ENCODE measurements at places on chromosomes 3 and 15. TPM values are rescaled to one million over a fixed set of nuclear protein-coding genes. Genes with fewer than 3 reads are reported as not detected.
A peak's percentile ranks its signal among the peaks of the same experiment; 100 is the strongest.

Gene CCPG1
- total RNA-seq = 105 TPM

- H3K36me3 ChIP-seq = no peaks in the 10 kb centered on the region
- H3K4me1 ChIP-seq = no peaks in the 10 kb centered on the region
- no peak for DNase-seq
- no peak overlapping the region for H3K27ac ChIP-seq
- H3K27me3 ChIP-seq = no peaks in the 10 kb centered on the region
Measured at GRCh38 chr3:166283840-166284239, 446.6 kb upstream of the BCHE start.

DNA sequence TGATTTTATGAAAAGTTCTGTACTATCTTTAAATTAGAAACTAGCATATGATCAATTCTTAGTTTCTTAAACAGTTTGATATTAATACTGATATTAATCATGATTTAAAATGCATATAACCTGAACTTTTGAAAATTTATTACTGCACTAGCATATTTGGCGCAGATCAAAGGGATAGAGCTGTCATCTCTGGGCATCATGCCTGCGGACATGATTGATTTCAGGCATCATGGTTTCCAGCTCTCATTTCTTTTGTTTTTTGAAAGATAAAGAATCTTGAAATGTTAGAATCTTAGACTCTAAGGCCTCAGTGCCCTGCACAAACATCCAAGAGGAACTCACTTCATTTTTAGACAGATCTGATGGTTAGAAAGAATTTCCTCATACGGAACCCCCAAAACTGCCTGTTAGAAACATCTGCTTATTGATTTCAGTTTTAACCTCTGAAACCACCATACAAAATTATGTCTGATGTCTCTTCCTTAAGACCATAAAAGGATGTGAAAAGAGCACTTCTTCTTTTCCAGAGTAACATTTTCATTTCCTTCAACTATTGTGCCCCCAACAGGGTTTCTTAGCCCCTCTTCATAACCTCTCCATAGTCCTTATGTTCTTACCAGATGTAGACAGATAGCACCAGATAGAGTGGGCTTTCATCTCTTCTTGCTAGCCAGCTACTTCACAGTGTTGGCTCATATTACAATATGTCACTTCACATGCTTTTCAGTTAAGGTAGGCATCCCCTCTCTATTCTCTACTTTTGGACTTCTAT is 110.8 kb downstream of the BBX start:
- H3K4me1 ChIP-seq = peaks cover 5% of the 10 kb centered on the region
- no peak overlapping the region for H3K4me3 ChIP-seq
- no peaks in the 10 kb centered on the region for H3K36me3 ChIP-seq
- H3K27ac ChIP-seq = no peak overlapping the region

DNA sequence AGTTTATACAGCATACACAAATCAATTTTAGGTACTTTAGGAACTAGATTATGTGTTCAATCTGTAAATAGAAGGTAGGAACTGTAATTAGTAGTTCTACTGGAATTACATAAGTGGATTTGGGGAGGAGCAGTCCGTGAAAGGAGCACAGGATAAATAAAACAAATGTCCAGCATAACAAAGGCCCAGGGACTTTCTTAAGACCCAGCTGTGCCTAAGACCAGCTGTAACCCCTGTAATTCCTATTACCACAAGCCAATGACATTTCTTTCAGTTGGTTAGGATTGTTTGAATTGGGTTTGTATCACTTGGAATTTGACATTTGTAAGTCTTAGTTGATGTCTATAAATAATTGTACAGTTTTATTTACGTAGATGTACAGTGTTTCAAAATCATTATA is 4.8 kb upstream of the ZBTB20 start:
- DNase-seq = no peak
- H3K4me1 ChIP-seq = peaks cover 4% of the 10 kb centered on the region
- H3K27ac ChIP-seq = no peak overlapping the region
- H3K27me3 ChIP-seq = no peaks in the 10 kb centered on the region
- H3K36me3 ChIP-seq = no peaks in the 10 kb centered on the region

- no peak overlapping the region for H3K27ac ChIP-seq
- no peak for DNase-seq
- H3K36me3 ChIP-seq = no peaks in the 10 kb centered on the region
- H3K27me3 ChIP-seq = no peaks in the 10 kb centered on the region
- no peaks in the 10 kb centered on the region for H3K4me1 ChIP-seq
Measured at GRCh38 chr3:131620977-131621376, 118.2 kb upstream of the MRPL3 start.

- no peak overlapping the region for H3K27ac ChIP-seq
- no peaks in the 10 kb centered on the region for H3K36me3 ChIP-seq
- no peak for DNase-seq
- H3K27me3 ChIP-seq = no peaks in the 10 kb centered on the region
- no peaks in the 10 kb centered on the region for H3K4me1 ChIP-seq
Measured at GRCh38 chr3:59191651-59192050, 141.8 kb upstream of the CFAP20DC start.

DNA sequence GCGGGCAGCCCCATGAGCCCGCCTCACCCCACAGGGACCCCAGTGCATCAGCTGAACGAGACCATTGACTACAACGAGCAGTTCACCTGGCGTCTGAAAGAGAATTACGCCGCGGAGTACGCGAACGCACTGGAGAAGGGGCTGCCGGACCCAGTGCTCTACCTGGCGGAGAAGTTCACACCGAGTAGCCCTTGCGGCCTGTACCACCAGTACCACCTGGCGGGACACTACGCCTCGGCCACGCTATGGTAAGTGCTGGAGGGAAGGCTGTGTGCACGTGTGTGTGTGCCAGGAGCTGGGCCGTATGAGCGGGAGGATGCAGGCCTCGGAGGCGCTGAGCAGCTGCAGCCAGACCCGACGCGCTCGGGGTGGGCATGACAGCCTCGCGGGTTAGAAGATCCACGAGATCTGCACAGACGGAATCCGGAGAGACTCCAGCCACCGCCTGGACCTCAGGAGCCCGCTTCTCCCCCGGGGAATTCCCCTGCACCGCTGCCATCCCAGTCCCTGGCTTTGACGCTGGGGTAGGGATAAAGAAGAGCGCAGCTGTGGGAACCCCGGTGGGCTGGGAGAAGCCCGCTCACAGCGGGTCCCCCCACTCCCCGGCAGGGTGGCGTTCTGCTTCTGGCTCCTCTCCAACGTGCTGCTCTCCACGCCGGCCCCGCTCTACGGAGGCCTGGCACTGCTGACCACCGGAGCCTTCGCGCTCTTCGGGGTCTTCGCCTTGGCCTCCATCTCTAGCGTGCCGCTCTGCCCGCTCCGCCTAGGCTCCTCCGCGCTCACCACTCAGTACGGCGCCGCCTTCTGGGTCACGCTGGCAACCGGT is 2.6 kb downstream of the DUOXA2 start:
- H3K27ac ChIP-seq = peak overlapping the region; percentile 61
- peaks cover 22% of the 10 kb centered on the region for H3K4me1 ChIP-seq
- no peaks in the 10 kb centered on the region for H3K27me3 ChIP-seq
- peak; percentile 76 for DNase-seq
- no peak overlapping the region for H3K4me3 ChIP-seq
- H3K36me3 ChIP-seq = no peaks in the 10 kb centered on the region

GRCh38 chr3:145177828-145178227 is 983.2 kb downstream of the PLOD2 start:
- H3K27ac ChIP-seq = no peak overlapping the region
- H3K4me3 ChIP-seq = no peak overlapping the region
- DNase-seq = no peak

DNA sequence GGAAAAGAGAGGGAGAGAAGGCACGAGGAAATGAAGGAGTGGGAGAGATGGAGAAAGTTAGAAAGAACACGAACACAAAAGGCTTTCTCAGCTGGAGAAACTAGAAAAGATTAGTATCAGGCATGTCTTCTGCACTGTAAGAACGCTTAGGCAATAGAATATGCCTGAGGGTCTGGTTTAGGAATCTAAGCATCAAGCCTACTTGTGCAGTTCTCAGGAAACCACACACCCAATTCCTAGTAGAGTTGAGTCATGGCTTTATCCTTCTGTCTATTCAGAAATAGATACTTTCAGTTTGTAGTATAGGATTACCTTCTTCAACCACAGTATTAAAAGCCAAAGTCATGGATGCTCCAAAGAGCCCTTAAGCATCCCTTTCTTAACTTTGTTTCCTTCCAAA is 969.4 kb downstream of the NTRK3 start:
- H3K27ac ChIP-seq = no peak overlapping the region
- no peak overlapping the region for H3K4me3 ChIP-seq
- DNase-seq = no peak
- H3K4me1 ChIP-seq = no peaks in the 10 kb centered on the region
- H3K27me3 ChIP-seq = no peaks in the 10 kb centered on the region
- no peaks in the 10 kb centered on the region for H3K36me3 ChIP-seq
